ENCODE measurements at places on chromosomes 6 and 20.

DNA sequence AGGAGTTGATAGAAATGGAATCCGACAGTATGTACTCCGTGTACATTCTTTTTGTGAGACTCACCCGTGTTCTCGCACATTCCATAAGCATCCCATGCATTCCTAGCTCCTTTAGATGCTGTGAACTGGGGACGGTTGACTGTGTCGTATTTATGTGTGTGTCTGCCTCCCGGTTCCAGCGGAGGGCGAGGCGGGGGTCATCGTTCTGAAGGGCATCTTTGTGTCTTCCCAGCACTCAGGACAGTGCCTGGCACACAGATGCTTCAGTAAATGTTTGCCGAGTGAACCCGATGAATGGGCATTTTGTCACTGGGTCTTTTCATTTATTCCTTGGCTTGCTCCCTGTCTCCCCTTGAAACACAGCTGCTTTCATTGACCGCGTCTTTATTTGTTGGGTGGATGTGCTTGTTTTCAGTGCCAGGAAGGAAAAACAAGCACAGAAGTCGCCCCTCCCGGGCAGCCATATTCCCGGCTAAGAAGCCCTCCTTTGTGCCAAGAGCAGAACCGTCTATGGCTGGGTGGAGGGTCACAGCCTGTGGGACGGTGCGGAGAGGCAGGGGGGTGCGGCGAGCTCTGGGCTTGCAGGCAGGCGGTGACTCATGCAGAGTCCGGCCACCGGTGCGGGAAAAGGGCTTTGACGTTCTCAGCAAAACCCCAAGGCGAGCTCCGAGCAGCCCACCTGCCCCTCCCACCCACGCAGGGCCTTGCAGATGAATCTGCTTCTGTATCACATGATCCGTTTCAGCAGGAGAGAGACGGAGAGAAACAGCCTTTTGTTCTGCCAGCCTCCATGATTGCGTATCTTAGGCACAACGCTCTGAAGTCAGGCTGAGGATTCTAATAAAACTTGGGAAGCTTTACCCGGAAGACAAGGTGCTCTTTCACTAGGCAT, 11.2 kb upstream of the PSMG4 start:
- DNase-seq, result peak; percentile 68

GRCh38 chr6:128807577-128807976, 75.4 kb upstream of the LAMA2 start:
- DNase-seq, result no peak

- no peak for DNase-seq
Observed at GRCh38 chr20:5787796-5788165, 37.6 kb downstream of the SHLD1 start.

DNA sequence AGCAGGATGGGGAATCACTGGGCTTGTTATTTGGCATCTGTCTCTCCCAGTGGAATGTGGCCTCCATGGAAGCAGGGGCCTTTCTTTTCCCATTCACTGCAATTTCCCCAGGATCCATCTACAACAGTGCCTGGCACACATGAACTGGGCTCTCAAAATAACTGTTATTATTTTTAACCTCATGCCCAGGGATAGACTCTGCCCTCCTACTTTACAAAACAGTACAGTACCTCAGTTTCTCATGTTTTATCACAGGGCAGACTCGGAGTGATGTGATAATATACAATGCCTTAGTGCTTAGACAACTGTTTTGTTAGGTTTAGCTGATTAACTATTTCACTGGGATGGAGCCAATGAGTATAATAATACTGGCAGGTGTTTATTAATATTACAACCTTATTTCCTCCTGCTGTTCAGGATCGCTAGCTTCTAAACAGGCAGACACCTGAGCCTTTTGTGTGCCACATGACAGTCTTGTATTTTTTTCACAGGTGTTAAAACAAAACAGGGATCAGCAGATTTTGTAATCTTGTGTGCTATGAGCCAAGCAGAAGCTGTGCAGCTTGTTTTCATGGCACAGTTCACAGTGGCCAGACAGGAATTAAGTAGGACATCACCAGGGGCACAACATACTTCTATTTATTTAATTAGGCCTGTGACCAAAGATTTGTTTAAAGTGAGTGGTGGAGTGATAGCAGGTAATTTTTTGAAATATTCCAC, 157.7 kb upstream of the EYA4 start:
- DNase-seq, result no peak

GRCh38 chr6:18634912-18635311, 247.8 kb downstream of the RNF144B start:
- no peak for DNase-seq

DNA sequence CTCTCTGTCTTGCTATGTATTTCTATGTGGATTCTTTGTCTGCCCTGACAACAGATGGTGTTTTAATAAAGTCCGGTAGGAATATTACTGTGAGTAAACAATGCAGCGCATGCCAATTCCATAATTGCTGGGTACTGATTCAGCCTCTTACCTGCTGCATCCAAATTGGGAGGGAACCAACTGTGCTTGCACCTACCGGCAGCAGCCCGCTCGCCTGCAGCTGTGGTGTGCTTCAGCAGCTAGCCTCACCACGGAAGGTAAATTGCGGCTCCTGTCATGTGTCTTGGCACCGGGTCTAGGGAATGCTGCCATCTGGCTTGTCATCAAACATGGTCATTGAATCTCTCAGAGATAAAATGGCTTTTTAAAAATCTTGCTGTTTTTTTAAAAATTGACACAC, 704.8 kb upstream of the SLC35B3 start:
- DNase-seq, result no peak

GRCh38 chr6:88810701-88811100, 152.7 kb downstream of the RNGTT start:
- DNase-seq, result no peak

- no peak for DNase-seq
Observed at GRCh38 chr20:1567392-1568162, 10.1 kb upstream of the SIRPD start.

DNA sequence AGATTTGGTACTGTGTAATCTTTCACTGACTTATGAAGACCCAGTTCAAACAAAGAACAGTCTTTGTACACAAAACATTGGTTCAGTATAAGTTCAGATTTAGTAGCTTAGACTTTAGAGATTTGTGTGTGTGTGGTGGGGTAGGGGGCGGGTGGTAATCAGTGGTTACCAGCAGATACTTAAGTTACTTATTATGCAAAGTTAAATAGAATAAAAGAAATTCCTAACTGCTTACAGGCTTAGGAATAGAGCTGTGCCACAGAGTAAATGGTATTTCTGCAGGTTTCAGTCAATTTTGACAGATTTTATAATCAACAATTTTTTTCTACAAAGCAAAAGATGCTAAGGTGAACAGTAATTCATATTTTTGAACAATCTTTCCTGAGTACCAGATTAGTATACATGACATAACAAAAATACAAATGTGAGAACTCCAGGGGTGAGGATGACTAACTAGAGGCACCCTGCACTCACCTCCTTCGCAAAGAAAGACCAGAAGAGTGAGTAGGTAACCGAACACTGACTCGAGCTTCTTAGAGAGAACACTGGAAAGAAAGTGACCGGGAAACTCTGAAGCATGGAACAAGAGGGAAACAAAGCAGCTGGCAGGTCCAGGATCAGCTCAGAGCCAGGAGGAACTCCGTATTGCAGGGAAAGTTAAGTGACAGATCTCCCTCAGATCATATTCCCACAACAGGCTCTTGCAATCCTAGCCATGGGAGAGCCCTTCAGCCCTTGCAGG, 560.6 kb downstream of the COL12A1 start:
- DNase-seq, result no peak

- DNase-seq, result no peak
Observed at GRCh38 chr6:119834418-119834817, 484.9 kb upstream of the MAN1A1 start.

DNA sequence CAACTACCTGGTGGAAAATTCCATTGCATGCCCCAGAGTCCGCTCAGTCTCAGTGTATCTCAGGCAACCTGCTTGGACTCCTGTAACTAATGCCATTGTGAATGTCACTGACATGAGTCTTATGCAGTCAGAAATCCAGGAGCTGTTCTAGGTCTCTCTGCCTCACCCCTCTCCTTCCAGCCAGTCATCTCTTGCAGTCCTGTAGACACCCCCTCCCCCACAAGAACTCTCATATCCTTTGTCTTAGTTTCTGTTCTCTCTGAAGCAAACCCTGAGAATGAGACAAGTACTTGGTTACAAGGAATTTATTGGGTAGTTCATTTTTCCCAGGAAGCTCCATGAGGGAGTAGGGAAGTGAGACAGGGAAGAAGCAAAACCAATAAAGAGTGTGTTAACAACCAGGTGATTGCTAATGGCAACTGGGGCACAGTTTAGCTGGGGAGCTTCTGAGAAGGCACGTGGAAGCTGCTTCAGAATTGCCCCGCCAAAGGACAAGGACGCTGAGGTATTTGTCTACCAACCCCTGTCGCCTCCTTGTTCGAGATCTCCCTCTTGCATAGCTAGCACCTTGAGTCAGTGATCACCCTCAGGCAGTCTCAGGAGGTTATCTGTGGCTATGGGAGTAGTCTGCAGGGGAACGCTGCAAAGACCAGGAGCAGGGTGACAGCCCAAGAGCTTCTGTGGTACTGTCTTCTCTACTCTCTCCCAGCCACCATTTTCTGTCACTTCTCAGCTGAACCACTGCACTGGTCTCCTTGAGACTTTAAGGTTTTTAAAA, 911.4 kb upstream of the FLRT3 start:
- no peak for DNase-seq

DNA sequence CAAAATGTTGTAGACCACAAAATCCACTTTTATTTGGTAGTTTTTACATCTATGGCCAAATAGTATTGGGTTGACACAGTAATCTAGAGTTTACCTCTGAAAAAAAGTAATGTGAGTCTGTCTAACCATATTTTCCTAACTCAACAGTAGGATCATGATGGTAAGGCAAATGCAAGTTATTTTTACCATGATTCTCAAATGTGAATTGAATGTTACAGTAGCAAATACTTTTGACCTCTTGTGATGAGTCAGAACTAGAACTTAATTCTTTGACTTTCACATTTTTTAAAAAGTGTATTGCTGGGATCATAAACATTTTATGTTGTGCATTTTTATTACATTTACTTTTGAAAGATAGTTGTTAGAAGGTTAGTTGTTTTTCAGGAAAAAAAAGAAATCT, 22.0 kb downstream of the RNF146 start:
- DNase-seq, result no peak

DNA sequence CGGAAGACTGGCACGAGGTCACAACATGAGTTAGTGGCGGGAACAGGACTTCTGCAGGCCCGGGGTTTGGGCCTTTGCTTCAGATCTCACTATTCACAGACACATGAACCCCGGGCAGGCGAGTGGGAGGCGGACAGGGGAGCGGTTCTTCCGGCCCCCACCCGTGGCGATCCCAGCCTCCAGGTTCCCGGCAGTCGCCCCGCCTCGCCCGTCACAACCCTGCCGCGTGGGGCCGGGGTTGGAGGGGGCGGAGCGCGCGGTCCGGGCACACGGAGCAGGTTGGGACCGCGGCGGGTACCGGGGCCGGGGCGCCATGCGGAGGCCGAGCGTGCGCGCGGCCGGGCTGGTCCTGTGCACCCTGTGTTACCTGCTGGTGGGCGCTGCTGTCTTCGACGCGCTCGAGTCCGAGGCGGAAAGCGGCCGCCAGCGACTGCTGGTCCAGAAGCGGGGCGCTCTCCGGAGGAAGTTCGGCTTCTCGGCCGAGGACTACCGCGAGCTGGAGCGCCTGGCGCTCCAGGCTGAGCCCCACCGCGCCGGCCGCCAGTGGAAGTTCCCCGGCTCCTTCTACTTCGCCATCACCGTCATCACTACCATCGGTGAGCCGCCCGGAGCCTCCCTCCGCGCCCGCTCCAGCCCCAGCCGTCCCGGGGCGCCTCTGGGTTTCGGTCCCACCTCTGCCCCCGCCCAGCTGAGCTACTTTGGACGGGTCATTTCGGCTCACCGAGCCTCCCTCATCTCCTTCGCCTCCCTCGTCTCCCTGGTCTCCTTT, at the start of gene KCNK15:
Gene KCNK15 (plus strand): TSS at position 268 of the 769 bp plus-strand sequence. CDS start 46 bp downstream, at position 314.
- no peak for DNase-seq

GRCh38 chr6:78829407-78829806, 37.9 kb upstream of the IRAK1BP1 start:
- DNase-seq, result no peak

GRCh38 chr20:12264711-12265110, 347.0 kb downstream of the BTBD3 start:
- DNase-seq, result no peak

DNA sequence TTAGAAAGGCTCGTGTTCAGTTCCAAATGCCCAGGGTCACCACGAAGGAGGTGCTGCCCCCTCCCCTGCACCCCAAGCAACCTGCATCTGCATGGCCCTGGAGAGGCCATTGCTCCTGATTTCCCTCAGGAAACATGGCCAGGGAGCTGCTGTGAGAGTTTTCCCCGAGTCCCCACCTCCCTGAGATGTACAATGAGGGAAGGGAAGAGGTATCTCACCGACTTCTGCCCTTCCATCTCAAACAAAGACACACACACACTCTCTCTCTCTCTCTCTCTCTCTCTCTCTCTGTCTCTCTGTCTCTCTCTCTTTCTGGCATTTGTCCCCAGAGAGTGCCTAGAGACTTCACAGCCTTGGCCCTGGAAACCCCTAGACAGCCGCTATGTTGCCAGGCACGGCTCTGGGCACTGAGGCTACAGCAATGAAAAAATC, 120.4 kb downstream of the MRPL14 start:
- no peak for DNase-seq

DNA sequence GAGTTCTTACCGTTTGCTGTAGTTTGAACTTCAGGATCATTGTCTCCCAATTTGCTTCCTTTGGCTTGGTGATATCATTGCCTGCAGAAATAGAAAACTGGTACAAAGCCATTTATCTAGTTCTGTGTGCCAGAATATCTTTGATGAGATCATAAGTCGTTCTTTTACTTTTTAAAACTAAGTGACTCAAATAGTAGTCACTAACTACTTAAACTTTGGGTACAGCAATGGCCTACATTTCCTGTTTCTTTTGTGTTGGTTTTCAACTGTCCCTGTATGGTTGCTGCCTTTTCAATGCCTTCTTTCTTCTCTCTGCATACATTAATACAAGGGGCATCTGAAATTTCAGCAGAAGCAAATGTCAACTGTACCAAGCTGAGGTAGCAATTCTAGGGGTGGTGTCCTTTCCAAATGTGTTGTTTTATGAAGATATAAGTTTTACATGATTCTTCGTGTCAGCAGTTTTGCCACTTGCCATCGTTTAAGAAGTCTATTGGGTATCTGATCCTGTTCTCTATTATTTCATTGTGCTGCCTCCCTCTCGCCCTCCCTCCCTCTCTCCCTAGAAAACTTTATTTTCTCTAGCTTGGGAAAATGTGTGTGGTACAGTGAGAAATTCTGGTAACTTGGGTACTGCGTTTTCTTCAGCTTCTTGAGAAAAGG, 238.5 kb downstream of the FARS2 start:
- DNase-seq, result no peak
